T47D (cell line): ENCODE measurements at places on chromosomes 2 and 18.
A peak's percentile ranks its signal among the peaks of the same experiment; 100 is the strongest.

GRCh38 chr18:26356045-26356785 lies 130.0 kb downstream of the TAF4B start:
- DNase-seq = no peak

DNA sequence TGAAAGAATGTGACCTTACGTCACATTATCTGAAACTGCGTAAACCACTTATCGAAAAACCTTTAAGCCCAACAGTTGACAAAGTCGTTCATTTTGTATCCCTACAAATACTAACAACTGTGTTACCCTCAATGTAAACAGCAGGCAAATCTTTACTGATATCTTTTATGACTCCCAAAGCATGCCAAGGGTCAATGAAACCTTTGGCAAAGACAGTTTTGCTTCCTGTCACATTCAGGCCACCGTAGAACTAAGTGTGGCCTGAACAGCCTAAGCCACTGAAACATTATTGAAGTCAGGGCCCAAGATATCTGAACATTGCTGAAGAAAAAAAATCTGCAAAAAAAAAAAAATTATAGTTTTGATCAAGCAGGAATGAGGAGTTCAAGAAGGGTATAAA lies 77.3 kb downstream of the FAM124B start:
- no peak for DNase-seq

DNA sequence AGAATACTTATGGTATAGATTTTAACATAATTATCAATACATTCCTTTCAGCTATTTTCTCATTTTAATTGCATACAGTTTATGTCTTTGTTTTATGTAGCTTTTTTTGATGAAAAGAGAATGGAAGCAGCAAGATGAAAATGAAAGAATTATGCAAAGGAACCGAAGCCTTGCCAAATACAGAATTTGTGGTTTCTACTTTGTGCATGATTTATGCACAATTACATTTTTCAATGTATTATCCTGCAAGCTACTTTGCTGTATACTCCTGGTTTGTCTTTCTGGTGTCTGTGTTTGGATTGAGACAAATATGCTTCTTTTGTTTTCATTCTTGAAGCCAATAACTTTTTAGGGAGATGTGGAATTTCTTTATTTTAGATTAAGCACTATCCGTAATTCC lies 1642.6 kb upstream of the CELF4 start:
- no peak for DNase-seq

DNA sequence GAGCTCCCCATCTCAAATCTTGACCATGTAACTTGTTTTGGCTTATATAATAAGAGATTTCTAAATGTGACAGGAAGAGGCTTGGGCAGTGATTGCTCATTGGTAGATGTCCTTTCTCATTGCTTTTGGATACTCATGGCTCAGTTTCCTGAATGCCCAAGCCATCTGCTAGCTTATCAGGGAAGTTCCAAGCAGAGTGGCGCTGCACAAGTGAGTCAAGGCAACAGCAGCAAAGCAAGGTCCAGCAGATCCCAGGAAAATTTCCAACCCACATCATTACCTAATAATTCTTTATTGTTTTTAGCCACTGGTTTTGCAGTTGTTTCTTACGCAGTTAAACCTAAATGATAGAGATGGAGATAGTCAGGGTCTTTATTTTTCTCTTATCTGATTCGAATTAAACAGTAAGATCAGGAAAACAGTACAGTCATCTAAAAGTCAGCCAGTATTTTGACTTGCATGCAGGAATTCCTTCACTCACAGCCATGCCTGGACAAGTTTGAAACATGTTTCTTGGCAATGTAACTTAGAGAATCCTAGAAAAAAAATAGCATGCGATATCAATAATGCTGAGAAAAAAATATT lies 349.7 kb upstream of the TMEFF2 start:
- DNase-seq = no peak

GRCh38 chr2:953975-954686 lies 3.5 kb downstream of the SNTG2 start:
- DNase-seq = peak; percentile 30

DNA sequence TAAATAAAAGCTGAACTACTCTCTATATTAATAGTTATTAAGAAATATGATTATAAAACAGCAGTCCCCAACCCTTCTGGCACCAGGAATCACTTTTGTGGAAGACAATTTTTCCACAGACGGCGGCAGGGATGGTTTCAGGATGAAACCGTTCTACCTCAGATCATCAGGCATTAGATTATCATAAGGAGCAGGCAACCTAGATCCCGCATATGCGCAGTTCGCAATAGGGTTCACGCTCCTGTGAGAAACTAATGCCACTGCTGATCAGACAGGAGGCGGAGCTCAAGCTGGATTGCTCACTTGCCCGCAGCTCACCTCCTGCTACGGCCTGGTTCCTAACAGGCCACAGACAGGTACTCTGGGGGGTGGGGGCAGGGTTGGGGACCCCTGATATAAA lies 19.3 kb upstream of the DSG2 start:
- no peak for DNase-seq

DNA sequence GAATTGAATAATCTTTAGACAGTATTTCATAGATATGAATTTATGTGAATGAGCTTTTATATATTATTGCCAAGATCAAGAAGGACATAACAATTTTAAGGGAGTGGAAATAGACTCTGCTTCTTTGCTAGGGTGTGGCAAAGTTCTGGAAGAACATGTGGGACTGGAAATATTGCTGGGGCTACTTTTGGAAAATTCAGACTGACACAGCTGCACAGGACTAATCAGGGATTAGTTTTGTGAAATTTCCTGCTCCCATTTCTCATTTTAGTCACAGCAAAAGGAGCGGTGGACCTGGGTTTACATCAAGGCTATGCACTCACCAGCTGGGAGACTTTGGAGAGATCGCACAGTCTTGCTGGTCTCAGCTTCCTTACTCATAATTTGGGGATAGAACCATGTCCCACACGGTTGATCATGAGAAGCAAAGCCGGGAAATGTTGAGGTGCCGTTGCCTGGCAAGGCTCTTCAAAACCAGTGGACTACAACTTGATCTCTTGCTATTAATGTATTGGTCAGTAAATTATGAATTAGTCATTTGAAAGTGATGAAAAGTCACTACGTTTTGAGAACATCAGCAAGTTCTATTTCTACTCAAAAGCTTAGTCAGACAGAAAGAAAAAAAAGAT lies 42.4 kb downstream of the IL1RL2 start:
- DNase-seq = no peak

GRCh38 chr2:229273006-229273722 lies 2.1 kb upstream of the PID1 start:
- DNase-seq = no peak

GRCh38 chr2:64876137-64876647 lies 113.0 kb upstream of the SLC1A4 start:
- no peak for DNase-seq

DNA sequence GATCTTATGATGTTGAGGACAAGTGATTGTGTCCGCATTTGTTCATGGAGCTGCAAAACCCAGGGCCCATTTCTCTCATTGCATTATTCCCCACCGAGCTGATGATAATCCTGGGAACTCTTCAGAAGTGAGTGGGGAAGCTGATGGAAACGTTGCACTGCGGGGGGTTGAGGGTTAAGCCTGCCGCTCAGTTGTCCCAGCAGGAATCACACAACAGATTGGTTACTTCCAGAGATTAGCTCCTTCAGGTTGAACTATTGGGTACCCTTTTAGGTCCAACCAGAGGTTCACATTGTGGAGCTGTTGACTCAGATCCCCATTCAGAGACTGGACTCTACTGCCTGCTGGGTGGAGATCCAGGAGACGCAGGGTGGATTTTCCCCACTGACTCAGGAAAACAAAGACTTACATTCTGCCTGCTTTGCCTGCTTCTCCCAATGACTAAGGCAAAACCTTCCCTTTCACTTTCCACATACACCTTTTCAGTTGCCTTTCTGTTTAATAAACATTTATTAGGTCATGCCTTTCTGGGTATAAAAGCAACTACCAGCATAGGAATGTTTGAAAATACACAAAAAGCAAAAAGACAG lies 286.4 kb downstream of the TXNL1 start:
- no peak for DNase-seq

DNA sequence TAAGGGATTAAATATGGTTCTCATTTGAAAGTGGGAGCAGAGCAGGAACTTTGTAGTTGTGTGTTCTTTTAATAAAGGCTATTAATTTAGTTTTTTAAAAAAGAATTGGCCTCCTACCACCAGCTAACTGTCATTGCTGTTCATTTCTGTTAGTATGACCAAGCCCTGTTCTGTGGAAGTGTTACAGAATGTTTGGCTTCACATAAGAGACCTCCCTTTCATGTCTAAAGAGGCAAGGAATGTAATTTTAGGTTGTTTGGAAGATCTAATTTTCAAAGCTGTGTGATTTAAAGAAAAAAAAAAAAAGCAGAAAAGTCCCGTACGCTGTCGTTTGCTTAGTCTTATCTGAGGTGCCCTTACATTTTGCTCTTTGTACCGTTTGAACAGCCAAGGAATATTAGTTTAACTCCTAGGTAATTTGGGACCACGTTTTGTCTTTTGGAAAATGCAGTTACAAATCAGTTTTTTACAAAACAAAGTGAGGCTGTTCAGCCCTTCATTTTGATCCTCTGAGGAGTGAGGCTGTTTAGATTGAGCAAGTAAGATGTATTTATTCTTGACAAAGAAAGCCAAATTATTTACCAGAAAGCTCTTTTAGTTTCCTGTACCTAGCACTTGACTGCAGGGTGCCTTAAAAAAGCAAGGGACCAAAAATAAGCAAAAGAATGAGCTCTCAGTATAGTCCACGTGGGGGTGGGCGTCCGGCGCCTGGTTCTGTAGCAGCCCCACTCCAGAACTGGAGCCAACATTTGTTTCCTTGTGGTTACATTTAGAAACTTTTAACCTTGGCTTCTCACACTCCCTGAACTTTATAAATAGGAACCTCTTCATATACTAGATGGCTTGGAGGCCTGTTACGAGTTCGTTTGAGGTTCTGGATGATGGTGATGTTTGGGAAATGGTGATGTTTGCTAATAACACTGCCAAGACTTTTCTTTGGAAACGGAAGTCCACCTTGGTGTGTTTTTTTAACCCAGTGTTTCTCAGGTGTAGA lies 136.2 kb downstream of the FMNL2 start:
- DNase-seq = no peak

DNA sequence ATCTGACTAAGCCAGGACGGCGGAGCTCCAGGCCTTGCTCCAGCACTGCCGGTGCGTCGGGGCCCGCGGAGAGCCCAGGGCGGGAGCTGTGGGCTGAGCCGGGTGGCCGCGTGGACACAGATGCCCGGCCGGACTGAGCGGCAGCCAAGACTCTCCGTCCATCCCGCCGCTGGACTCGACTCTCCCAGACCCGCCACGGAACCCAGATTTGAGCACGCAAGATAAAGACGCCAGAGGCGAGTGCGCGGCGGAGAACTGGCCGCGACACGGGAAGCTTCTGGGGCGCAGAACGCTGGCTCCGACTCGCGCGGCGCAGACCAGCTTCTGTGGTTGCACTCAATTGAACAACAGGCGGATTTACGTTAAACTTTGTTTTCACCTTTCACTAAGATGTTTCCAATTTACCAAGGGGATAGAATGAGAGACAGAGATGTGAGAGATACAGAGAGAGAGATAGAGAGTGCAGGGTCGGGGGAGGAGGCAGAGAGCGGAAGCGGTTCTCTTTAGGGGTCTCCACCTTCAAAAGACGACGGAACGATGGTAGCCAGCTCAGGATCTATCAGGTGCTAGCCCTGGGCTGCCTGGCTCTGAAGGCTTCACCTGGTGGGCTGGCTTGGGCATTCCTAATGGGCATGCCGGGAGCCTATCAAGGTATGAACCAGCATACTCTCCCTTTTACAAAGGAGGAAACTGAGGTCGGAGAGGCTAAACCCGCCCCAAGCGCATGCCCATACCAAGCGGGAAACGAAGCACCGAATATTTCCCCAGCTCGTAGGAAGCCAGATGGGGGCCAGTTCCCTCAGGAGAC lies 10.4 kb upstream of the EN1 start:
- no peak for DNase-seq

GRCh38 chr2:126932529-126932928 lies 33.8 kb downstream of the TEX51 start:
- DNase-seq = no peak

GRCh38 chr2:160077912-160078810 lies 15.7 kb upstream of the PLA2R1 start:
- DNase-seq = no peak

DNA sequence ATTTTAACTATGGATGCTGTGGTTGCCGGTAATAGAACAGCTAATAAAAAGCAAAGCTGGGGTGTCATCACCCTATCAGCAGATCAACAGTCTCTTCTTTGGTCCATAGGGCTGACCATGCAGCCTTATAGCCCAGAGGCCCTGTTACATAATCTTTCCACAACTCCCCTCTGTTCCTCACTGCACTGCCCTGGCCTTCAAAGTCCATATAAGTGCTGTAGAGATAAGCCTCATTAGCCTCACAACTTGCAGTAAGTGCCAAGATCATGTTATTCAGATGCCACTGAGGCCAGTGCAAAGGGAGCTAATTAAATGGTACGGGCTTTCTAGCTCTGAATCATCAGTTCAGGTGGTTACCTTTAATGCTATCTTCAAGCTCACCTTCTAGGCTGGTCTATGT lies 89.7 kb upstream of the CXCR4 start:
- no peak for DNase-seq
